Stimulated activated CD8-positive, alpha-beta memory T cell treated with anti-CD3 and anti-CD28 coated beads, Interleukin-2, amount 100 ng/mL, for 48 hours (primary cell): ENCODE measurements at places on chromosomes 1 and 21.

DNA sequence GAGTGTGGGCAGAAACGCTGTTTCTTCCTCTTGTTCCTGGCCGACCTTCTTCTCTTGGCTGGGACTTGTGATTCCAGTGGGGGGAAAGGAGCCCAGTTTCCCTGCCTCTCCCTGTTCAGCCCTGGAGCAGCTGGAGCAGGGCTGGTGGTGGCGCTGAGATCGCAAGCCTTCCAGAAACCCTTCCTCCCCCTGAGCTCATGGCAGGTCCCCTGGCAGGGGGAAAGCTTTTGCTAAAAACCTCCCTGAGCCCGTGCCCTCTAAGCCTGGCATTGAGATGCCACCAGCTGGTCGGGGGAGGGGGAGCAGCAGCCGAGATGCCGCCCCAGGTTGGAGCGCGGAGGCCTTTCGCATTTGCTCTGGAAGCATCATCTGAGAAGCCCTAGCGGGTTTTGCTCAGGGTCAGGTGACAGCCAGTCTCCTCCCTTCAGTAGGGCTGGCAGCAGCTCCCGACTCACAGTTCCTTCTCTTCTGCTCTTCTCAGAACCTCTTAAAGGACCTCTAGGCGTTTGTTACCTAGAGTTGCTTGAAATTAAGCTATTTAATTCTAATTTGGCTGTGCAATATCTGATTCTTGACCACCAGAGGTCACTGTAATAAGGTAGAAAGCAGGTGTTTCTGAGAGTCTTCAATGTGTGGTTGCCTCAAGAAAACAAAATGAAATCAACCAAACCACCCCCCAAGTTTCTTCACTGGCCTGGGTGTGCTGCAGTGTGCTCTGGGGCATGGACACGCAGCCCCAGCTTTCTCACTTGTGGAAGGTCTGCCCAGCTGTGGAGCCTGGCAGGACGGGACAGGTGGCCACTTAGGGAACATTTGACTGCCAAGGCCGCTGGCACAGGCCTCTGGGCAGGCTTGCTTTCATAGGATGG, 257.3 kb downstream of the CAMTA1 start:
- DNase-seq, result no peak

DNA sequence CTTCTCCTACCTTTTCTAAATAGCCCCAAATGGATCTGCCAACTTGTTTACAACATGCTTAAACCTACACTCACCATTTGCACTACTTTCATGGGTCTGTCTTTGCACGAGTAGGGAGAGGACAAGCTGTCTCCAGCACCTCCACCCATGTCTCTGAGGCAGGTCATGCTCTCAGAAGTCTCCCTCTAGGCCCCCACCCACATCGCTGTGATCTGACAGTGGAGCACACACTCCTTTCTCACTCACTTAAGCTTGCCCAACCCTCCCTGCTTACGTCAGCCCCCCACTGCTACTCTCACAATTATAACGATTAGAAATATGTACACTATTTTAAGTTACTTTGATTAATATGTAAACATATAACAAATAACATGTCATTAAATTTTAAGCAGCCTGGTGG, 141.1 kb downstream of the KCNH1 start:
- no peak for DNase-seq

DNA sequence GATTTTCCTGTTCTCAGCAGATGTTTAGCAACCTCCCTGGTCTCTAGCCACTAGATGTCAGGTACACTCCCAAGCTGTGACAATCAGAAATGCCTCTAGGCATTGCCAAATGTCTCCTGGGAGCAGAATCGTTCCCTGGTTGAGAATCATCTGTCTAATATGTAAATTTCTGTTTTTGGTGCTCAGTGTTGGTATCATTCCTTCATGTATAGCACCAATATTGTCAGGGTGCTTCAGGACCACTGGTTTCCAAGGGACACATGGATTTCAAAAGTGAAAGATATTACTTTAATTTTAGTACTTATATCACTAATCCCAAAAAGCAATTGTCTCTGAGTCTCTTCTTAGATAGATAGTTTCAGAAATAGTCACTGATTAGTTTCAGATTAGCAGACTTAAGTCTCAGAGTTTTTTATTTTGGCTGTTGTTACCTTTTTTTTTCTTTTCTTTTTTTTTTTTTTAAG, 160.1 kb downstream of the PTPRC start:
- no peak for DNase-seq

DNA sequence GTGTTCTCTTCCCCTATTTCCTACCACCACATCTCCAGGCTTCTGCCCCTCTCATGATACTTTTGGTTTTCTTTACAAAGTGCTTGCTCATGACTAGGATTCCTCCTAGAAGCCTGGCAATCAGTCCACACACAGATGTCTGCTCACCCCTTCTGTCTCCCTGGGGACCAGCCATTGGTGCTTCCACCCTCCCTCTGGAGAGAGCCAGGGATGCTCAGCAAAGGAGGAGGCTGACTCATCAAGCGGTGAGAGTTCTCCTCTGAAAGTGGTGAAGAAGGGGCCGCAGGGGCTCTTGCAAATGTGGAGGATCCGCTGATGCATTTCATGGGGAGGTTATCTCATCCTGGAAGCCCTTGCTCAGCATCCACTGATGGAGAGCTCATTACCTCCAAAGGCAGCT, 14.5 kb downstream of the NT5C1A start:
- no peak for DNase-seq

DNA sequence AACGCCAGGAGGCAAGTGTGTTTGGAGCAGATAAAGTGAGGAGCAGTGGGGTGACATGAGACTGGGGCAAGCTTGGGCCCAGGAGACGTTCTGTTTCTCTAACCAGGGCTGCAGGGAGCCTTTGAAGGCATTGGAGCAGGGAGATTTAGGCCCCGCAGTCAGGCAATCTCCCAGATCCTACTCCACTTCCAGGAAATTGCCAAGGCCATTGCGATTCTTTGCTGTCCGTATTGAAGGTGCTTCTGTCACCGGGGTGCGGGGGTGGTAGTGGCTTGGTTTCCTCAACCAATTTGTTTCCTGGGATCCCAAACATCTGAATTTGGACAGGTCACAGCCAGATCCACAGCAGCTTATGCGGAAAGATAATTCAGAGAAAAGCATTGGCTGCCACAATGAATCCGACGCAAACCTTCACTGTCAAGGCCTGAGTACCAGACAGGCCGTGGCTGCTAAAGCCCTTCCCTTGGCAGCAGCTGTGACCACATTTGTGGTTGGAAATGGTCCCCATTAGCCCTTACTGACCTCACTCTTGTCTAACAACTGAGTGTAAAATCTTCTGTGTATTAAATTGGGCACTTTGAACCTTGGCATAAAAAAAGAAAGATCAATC, 385.6 kb downstream of the PTPRU start:
- no peak for DNase-seq
